ENCODE measurements at places on chromosomes 4 and X.

- DNase-seq: no peak
Measured at GRCh38 chrX:17226736-17227135, 148.3 kb upstream of the NHS start.

DNA sequence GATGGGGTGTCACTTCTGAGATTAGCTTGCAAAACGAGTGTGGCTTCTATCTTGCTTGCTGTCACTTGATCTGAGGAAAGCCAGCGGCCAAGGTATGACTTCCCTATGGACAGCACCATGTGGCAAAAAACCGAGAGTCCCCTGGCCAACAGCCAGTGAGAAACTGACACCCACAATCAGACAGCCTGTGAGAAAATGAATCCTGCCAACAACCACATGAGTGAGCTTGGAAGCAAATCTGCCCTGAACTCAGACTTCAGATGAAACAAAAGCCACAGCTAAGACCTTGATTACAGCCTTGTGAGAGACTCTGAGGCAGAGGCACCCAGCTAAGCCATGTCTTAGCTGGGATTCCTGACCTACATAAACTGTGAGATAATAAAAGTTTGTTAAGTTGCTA, 45.5 kb downstream of the PPP1R2C start:
- no peak for DNase-seq

DNA sequence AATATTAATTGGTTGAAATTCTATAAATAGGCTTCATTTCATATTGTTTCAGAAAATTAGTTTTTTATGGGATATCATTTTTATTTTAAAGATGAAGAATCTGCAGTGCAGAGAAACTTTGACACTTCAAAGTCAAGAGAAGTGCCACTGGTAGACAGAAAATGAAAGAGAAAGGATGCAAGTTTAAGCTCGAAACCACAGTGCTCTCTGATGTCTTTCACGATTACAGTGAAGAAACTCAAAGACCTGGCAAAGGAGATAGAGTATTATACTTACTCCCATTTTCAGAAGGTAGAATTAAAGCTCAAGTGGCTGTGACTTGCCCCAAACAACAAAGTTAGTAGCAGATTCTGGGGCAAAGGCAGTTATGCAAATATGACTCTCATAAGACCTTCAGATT, 745.4 kb downstream of the TECRL start:
- no peak for DNase-seq

DNA sequence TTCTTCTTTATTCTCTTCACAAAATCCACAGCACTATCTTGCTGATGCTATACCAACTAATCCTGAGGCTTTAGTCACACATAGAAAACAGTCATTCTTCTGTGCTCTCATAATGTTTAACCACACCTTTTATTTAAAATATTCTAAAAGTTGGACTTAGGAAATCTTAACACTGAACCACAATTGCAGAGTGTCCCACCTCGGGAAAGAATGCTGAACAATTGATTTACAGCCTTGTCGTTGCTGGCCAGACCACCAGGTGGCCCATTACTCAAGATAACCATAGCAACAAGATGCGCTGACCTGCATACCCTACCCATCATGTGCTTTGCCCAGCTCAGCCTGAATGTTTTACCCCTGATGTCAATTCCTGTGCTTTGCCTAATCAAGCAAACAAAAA, 100.8 kb downstream of the ARSJ start:
- peak; percentile 71 for DNase-seq

- no peak for DNase-seq
Measured at GRCh38 chrX:31237189-31237588, 165.3 kb upstream of the FTHL17 start.

GRCh38 chrX:11579636-11580600, 85.8 kb downstream of the ARHGAP6 start:
- DNase-seq: no peak

DNA sequence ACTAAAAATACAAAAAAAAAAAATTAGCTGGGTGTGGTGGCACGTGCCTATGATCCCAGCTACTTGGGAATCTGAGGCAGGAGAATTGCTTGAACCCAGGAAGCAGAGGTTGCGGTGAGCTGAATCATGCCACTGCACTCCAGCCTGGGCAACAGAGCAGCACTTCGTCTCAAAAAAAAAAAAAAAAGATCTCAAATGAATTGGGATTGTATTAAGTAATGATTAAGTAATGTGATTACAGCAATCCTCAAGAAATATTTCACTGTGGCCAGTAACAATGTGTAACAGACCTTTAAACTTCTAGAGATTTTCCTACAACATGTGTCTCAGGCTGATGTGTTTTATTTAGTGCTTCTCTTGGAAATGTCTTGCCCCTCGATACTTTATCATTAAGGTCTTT, 46.8 kb downstream of the PKD2 start:
- no peak for DNase-seq

- DNase-seq: peak; percentile 95
Measured at GRCh38 chr4:152500800-152501434, 35.0 kb downstream of the FBXW7 start.

- no peak for DNase-seq
Measured at GRCh38 chr4:101370663-101371210, 23.4 kb upstream of the PPP3CA start.

DNA sequence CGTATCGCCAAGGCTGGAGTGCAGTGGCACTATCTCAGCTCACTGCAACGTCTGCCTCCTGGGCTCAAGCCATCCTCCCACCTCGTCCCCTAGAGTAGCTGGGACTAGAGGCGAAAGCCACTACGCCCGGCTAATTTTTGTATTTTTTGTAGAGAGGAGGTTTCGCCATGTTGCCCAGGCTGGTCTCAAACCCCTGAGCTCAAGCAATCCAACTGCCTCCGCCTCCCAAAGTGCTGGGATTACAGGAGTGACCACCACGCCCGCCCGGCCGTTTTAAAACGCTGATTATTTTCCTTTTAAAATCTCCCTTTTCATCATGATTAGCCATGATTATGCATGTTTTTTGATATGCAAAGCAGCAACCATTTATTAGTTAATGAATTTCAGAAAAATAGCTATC, 2.2 kb downstream of the N4BP2 start:
- DNase-seq: no peak

DNA sequence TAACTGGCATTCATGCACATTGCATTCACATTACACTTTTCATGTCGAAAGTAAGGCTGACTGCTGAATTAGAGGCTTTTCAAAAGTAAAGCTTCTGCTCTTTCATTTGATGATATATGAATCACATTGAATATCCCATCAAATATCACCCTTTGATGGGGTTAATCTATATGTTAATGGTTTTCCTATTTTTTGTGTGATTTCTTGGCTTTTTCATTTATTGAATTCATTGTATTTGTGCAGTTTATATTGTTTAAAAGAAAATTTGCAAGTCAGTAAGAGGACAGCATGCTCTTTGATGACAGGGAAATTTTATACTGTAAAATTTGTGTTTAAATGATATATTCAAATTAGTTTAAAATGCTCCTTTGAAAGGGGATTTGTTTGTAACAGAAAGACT, 344.1 kb downstream of the PCDH10 start:
- DNase-seq: peak; percentile 8

DNA sequence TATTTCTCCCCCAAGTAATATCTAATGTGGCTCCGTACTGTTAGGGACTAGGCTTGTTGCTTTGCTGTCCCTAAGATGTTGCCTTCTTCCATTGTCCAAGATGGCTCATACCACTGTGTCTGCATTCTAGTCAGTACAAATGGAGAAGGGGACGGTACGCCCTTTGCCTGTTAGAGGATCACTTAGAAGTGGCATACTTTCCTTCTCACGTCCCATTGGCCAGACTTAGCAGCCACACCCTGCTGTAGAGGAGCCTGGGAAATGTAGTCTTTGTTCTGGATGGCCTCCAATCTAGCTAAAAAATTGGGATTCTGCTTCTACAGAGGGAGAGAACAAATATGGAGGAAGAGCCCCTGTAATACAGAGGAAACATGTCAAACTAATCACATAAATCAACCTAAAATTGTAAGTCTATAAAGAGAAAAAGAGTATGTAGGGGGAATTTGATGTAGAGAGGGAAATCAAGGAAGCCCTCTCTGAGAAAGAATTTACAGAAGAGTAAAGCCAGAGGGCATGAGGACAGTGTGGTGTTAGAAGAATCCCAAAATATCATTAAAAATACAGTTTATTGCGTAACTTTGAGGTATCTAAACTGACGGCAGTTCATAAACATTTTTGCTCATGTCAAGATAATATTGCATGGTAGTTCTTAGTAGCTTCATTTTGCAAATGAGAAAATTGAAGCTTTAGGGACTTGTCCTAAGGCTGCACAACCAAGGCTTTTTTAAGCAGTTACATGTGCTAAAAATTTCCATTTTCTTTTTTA, 15.1 kb downstream of the PRIMPOL start:
- DNase-seq: peak; percentile 34

- DNase-seq: peak; percentile 27
Measured at GRCh38 chr4:1208266-1208961, 36.0 kb upstream of the SPON2 start.

DNA sequence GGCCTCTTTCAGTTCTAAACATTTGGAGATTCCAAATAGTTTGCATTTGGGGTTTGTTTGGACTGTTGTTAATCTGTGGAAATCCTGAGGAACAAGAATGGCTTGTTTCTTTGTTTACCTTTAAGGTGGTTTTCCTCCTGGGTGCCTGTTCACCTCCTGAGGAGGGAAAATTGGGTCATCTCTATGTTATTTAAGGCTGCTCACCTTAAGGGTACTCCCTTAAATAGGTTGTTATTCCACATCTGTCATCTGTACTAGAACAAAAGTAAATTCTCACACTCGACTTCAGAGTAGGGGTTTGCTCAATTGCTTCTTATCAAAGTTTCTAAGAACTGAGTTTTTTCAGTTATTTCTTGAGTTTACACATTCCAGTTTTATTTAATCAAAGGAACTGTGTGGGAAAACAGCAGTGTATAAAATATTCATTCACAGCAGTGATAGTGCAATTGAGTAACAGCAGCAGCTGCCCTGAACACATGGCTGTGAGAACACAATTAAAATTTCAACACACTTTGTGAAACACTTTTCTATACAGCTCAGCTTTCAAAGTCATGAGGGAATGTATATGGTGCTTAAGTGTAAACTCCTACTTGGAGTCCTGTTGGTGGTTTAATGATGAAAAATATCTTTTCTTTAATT, 238.5 kb upstream of the PGRMC2 start:
- DNase-seq: no peak

GRCh38 chr4:85489273-85489981, 14.5 kb downstream of the ARHGAP24 start:
- DNase-seq: no peak

DNA sequence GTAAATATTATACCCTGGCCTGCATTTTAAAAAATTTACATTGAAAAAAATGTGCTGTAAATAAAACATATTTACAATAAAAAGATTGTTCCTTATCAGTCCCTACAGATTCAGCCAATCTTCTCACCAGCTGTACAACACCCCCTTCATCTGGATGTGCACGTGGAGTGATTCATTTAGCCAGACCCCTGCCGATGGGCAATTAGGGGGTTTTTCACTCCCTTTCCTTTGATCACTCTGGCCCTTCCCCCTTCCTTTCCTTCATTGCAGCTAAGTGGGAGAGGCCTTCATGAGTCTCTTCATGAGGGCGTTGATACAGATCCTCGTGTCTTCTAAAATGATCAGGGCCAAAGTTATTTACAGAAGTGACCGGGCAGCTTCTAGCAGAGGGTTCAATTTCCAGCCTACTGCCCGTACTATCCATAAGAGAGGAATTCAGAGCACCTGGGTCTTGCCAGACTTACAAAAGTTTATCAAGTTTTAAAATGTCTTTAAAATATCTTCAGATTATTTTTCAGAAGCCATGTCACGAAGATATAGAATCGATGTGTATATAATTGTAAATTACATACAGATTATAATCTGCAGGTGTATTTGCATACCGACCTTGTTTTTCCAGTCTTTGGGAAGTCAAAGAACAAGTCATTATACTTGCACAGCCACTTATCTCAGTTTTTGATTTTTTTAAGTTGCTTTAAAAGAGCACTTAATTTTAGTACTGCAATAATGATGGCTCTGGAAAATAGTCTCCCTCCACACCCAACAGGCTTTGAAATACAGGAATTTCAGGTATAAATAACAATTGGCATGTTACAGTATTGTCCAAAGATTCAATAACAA, 21.4 kb upstream of the RASL11B start:
- DNase-seq: peak; percentile 39

GRCh38 chrX:40107291-40108161, 9.8 kb upstream of the BCOR start:
- peak; percentile 71 for DNase-seq

- no peak for DNase-seq
Measured at GRCh38 chr4:13678186-13678924, 50.8 kb upstream of the BOD1L1 start.

DNA sequence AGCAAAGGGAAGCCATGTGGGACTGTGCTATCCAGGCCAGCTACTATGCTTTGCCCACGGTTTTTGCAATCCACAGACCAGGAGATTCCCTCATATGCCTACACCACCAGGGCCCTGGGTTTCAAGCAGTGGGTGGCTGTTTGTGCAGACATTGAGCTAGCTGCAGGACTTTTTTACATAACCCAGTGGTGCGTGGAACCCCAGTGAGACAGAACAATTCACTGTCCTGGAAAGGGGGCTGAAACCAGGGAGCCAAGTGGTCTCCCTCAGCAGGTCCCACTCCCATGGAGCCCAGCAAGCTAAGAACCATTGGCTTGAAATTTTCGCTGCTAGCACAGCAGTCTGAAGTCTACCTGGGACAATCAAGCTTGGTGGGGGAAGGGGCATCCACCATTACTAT, 959.9 kb downstream of the FSTL5 start:
- DNase-seq: no peak

DNA sequence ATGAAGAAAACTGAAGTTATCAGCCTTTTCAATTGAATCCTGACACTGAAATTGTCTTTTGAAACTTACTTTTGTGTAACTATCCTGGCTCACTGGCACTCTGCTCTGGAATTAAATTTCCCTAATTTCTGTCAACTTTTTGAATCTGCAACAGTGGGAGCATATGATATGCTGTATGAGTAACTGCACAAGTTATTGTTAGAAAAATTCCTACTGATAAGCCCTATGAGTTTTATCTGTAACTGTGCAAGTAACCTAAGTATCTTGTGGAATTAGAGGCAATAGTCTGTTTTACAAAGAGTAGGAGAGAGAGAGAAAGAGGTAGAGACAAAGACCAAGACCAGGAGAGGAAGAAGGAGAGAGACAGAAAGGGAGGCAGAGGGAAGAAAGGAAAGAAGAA, 9.2 kb upstream of the HPGD start:
- no peak for DNase-seq

DNA sequence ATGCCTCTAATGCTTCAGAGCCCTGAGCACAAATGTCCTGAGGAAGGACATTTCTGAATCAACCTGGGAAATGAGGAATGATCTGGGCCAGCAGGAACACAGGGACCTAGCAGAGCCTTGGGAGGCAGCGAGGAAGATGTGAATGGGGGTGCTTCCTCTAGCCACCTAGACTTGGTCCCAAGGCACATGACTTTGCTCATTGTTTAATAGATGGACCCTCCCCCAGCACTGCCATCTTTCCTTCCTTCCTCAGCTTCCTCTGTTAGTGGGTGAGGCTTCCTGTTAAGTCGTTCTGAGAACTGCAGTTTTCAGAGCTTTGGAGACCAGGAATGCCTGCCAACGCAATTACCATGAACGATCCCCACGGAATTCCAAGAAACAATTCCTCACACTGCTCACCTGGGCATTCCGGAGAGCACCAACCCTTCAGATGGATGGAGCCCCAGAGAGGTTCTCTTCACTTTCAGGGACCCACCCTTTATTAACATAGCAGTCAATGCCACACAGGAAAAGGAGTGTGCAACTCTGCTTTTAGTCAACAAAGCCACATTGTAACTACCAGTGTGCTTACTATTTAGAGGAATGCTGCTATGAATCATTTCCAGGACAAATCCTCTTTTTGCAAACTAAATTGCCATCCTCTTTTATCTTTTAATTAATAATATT, 48.5 kb upstream of the STIM2 start:
- DNase-seq: no peak

GRCh38 chr4:76293772-76294171, 12.8 kb upstream of the STBD1 start:
- DNase-seq: no peak

- no peak for DNase-seq
Measured at GRCh38 chrX:153491918-153492317, 2.9 kb upstream of the BGN start.

Data from eye (tissue), 1 donor.